ENCODE measurements at places on chromosomes 3 and 15. TPM values are rescaled to one million over a fixed set of nuclear protein-coding genes. Genes with fewer than 3 reads are reported as not detected.

The RCN2 gene
- 181 TPM for polyA plus RNA-seq

The SLC22A13 gene
- 3.1 TPM for polyA plus RNA-seq

The GOLGA6B gene
- polyA plus RNA-seq: 0.55 TPM

The OGG1 gene
- polyA plus RNA-seq: 74.8 TPM

The ACY1 gene
- 23.9 TPM for polyA plus RNA-seq

The ACP3 gene
- polyA plus RNA-seq: 76.8 TPM

The MESP1 gene
- 1.1 TPM for polyA plus RNA-seq

The IL17RE gene
- polyA plus RNA-seq: 18.8 TPM

The CRYGS gene
- 5.9 TPM for polyA plus RNA-seq

The SLC12A1 gene
- 779 TPM for polyA plus RNA-seq

The FSIP1 gene
- 0.26 TPM for polyA plus RNA-seq

The ZIC1 gene
- not detected for polyA plus RNA-seq

The SCAANT1 gene
- 1.2 TPM for polyA plus RNA-seq

The RLBP1 gene
- polyA plus RNA-seq: not detected

The RAB6B gene
- 12.6 TPM for polyA plus RNA-seq

The NR2E3 gene
- polyA plus RNA-seq: 0.43 TPM

The CSPG4 gene
- 8.6 TPM for polyA plus RNA-seq

The CCR8 gene
- not detected for polyA plus RNA-seq

The IQCF5 gene
- not detected for polyA plus RNA-seq

The ADIPOQ gene
- 0.06 TPM for polyA plus RNA-seq

The SCN5A gene
- 2.0 TPM for polyA plus RNA-seq

The PLCB2 gene
- polyA plus RNA-seq: 7.8 TPM

The SIDT1 gene
- 3.7 TPM for polyA plus RNA-seq

The SLC2A2 gene
- 8.6 TPM for polyA plus RNA-seq

The FANCD2OS gene
- not detected for polyA plus RNA-seq

The RFTN1 gene
- polyA plus RNA-seq: 33.5 TPM

The TM4SF18 gene
- 37.3 TPM for polyA plus RNA-seq

The GOLGA8R gene
- 5.0 TPM for polyA plus RNA-seq

The SCG5 gene
- 20.1 TPM for polyA plus RNA-seq

The UTS2B gene
- polyA plus RNA-seq: 1.9 TPM

The ACTC1 gene
- polyA plus RNA-seq: 1.1 TPM

The FETUB gene
- 0.22 TPM for polyA plus RNA-seq

The SHF gene
- polyA plus RNA-seq: 13.5 TPM

The MINDY4B gene
- not detected for polyA plus RNA-seq

The RETNLB gene
- polyA plus RNA-seq: not detected

The SLC49A4 gene
- polyA plus RNA-seq: 13.3 TPM

The BUB1B gene
- polyA plus RNA-seq: 30.4 TPM

The FRMD4B gene
- 46.8 TPM for polyA plus RNA-seq

The CD200 gene
- polyA plus RNA-seq: 43.9 TPM

The ALPK3 gene
- polyA plus RNA-seq: 13.6 TPM

The GUCA1C gene
- 0.27 TPM for polyA plus RNA-seq

The SLC28A1 gene
- 0.75 TPM for polyA plus RNA-seq

The FOXB1 gene
- polyA plus RNA-seq: not detected

The MAGEF1 gene
- polyA plus RNA-seq: 57.1 TPM

The ISLR2 gene
- polyA plus RNA-seq: 15.5 TPM

The PLSCR2 gene
- polyA plus RNA-seq: 1.1 TPM

The B3GALNT1 gene
- 41.6 TPM for polyA plus RNA-seq

The SLC15A2 gene
- 3.1 TPM for polyA plus RNA-seq

The KCNMB3 gene
- 6.3 TPM for polyA plus RNA-seq

The GP9 gene
- 2.4 TPM for polyA plus RNA-seq

The ITPKA gene
- polyA plus RNA-seq: 0.95 TPM
